ENCODE measurements at places on chromosomes 7 and 10.

DNA sequence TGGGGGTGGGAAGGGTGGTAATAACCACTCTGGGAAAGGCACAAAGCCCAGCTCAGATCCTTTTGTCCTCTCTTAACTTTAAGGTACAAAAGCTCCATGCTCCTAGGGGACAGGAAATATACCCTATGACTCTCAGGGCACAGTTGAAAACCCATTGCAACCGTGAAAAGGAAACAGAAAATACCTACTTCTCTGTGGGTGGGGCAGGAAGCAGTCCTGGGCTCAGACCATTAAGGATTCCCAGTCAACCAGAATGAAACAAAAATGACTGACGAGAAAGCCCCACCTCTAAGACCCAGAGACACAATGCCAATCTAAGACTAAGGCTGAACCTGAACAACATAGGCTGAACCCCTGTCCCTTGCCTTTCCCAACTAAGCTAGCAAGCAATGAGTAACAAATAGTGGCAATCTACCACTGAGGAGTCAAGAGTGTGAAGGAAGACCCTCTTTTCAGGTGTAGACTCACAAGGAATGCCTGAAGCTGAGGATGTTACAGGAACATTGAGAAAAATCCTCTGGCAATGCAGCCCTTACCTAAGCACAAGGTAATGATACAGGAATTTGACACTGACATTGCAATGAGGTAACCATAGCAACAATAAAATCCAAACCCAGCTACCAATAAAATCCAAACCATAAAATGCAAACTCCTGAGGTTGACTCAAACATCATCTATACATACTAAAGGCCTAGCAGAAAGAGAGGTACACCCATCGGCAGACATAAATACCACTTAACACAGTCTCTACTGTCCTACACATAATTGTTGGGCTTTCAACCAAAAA is 380.1 kb downstream of the HPSE2 start:
- DNase-seq = no peak

DNA sequence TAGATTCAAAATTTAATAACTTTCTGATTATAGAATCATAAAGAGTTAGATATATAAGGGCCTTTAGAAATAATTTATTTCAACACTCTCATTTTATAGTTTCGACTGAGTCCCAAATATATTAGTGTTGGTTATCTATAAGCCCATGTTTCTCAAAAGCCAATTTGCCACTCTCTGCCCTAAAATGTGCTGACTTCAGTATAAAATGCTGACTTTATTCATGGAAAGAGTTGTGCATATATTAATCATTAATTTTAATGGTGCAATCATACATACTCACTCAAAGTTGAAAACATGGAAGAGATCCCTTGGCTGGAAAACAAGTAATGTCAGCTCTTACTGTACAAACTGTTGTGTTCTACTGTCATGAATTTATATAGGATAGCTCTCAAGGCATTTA is 19.4 kb downstream of the ZWINT start:
- no peak for DNase-seq

- DNase-seq = no peak
Measured at GRCh38 chr7:28102797-28103196, 77.8 kb downstream of the JAZF1 start.

DNA sequence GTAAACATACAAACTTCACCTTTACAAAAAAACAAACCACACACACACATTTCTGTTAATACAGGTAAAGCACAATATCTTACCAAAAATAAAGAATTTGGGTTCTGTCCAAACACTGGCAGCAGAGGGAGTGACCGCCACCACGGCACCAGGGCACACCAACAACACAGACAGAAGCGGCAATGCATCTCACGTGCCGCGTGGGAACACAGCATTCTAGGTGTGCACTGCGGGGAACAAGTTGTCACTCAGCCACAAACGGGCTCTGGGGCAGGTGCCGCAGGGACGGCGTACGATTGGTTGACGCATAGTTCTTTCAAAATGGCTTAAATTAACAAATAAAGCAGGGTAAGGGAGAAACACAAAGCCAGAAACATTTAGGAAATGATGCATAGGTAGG is 22.3 kb downstream of the PDGFA start:
- no peak for DNase-seq

- DNase-seq = peak; percentile 63
Measured at GRCh38 chr7:55546814-55547213, 25.5 kb downstream of the VOPP1 start.

- DNase-seq = no peak
Measured at GRCh38 chr7:96823274-96823673, 113.6 kb upstream of the SEM1 start.

Measured in BE2C (cell line).